ENCODE measurements at places on chromosomes 6 and 20. TPM values are rescaled to one million over a fixed set of nuclear protein-coding genes. Genes with fewer than 3 reads are reported as not detected.

FILIP1 gene
- total RNA-seq = not detected

MTFR2 gene
- total RNA-seq = 9.1 TPM

GINS1 gene
- 15.2 TPM for total RNA-seq

SIRPB2 gene
- total RNA-seq = 0.49 TPM

ULBP2 gene
- total RNA-seq = 13.0 TPM

SLC17A3 gene
- total RNA-seq = not detected

CRYBG1 gene
- total RNA-seq = 94.2 TPM

CPXM1 gene
- total RNA-seq = not detected

BPIFB1 gene
- not detected for total RNA-seq

EGFL8 gene
- 6.0 TPM for total RNA-seq

HLA-DRA gene
- not detected for total RNA-seq

PRDM13 gene
- not detected for total RNA-seq

TMEM217 gene
- 0.46 TPM for total RNA-seq

CPNE5 gene
- total RNA-seq = 0.05 TPM

SYCP2L gene
- 0.35 TPM for total RNA-seq

GHRH gene
- not detected for total RNA-seq

BPIFA1 gene
- 0.42 TPM for total RNA-seq

KCNK16 gene
- total RNA-seq = not detected

PACSIN1 gene
- not detected for total RNA-seq

TREM2 gene
- total RNA-seq = 7.9 TPM

HDDC2 gene
- total RNA-seq = 58.0 TPM

MAK gene
- total RNA-seq = 0.07 TPM

MDFI gene
- total RNA-seq = 270 TPM

SH3BGRL2 gene
- 11.1 TPM for total RNA-seq

CGAS gene
- 1.8 TPM for total RNA-seq

CFAP61 gene
- not detected for total RNA-seq

NKX2-2 gene
- not detected for total RNA-seq

CLIC1 gene
- total RNA-seq = 657 TPM

SLC24A3 gene
- 0.09 TPM for total RNA-seq

UBE3D gene
- 3.0 TPM for total RNA-seq

KLC4 gene
- 10.3 TPM for total RNA-seq

OPRM1 gene
- total RNA-seq = 0.42 TPM

ZNFX1 gene
- 12.2 TPM for total RNA-seq

ENPP5 gene
- total RNA-seq = 0.92 TPM

FAXC gene
- 3.9 TPM for total RNA-seq

EPHA7 gene
- not detected for total RNA-seq

TRMT11 gene
- 16.9 TPM for total RNA-seq

PHIP gene
- total RNA-seq = 14.5 TPM

LST1 gene
- not detected for total RNA-seq

MED23 gene
- 11.2 TPM for total RNA-seq

TRAPPC3L gene
- not detected for total RNA-seq
